ENCODE measurements at places on chromosomes 1 and 21.

GRCh38 chr1:227885135-227885647 lies 62.5 kb downstream of the WNT9A start:
- DNase-seq = peak; percentile 13

- DNase-seq = no peak
Measured at GRCh38 chr1:243708210-243708609, 141.8 kb downstream of the AKT3 start.

- DNase-seq = no peak
Measured at GRCh38 chr1:77096496-77097255, 122.6 kb downstream of the PIGK start.

DNA sequence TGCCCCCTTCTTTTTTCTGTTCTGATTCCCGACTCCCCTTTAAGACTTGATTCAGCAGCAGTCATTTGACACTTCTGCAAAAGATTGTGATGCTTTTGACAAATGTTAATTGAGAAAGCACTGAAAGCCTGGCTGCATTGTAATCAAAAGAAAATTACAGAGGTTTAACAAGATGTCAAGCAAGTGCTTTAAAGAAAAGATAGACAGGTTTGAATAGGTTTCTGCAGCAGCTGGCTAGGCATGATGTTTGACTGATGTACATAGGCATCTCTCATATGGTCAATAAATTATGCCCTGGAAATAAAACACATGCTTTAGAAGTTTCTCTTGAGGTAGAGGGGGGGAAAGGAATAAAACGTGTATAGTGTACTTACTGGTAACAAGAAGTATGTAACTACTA lies 147.8 kb downstream of the ADGRL2 start:
- DNase-seq = no peak

DNA sequence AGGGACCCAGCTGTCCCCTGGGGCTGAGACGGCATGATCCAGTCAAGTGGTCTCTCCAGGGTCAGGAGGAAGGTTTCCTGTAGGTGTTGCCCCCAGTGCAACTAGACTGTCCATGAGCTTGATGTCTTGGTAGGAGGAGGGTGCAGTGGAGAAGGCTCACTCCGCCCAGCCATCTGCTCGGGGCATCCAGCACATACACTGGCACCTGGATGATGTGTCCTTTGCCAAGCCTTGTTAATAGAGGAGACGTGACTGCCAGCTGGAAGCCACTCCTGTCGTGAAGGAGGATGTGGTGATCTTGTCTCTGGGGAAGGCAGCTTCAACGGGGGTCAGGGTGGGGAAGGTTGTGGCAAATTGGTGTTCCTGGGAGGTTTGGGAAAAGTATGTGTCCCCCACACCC lies 6.2 kb downstream of the DISP3 start:
- DNase-seq = no peak

DNA sequence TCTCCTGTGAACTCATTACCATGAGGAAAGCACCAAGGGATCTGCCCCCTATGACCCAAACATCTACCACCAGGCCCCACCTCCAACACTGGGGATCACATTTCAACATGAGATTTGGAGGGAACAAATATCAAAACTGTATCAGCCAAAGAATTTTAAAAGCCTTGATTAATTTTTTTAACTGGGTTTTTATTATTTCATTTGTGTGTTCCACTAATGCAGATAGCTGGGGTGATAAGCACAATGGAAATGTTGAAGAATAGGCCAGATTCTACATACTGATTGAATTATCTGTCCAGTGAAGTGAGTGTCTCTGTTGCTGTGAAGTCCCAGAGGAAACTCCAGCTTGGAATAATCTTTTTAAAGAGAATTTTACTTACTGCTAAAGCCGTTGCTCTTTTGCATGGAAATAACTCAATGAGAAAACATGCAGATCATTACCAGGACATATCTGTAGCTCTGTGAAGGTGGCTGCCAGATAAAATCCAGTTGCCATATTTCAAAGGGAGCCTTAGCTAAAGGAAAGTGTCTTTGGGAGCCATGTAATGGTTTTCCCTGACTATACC lies 44.4 kb upstream of the DHCR24 start:
- no peak for DNase-seq

- DNase-seq = no peak
Measured at GRCh38 chr1:208238710-208239472, 5.3 kb downstream of the PLXNA2 start.

- DNase-seq = no peak
Measured at GRCh38 chr1:160108888-160109662, 6.5 kb upstream of the ATP1A2 start.

GRCh38 chr1:8133657-8134430 lies 107.7 kb upstream of the ERRFI1 start:
- peak; percentile 84 for DNase-seq

- no peak for DNase-seq
Measured at GRCh38 chr1:9596415-9597123, 7.9 kb downstream of the TMEM201 start.

DNA sequence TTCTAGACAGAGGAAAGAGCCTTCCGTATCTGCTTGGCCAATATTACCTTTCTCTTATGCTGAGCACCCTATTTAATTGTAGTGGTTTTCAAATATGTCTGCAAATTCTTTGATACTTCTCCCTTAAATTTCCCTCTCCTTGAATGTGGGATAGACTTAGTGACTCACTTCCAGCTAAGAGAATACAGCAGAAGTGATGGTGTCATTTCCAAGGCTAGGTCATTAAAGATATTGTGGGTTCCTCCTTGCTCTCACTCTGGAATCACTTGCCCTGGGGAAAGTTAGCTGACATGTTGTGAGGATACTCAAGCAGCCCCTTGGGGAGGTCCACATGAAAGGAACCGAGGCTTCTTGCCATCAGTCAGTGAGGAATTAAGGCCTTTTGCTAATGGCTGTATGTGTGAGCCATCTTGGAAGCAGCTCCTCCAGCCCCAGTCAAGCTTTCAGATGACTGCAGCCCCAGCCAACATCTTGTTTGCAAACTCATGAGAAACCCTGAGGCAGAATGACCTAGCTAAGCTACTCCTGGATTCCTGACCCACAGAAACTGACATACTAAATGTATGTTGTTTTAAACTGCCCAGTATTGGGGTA lies 8.1 kb upstream of the CITED4 start:
- no peak for DNase-seq

- DNase-seq = no peak
Measured at GRCh38 chr1:199970125-199970524, 57.4 kb upstream of the NR5A2 start.

GRCh38 chr1:192439373-192440025 lies 122.7 kb downstream of the RGS21 start:
- no peak for DNase-seq

DNA sequence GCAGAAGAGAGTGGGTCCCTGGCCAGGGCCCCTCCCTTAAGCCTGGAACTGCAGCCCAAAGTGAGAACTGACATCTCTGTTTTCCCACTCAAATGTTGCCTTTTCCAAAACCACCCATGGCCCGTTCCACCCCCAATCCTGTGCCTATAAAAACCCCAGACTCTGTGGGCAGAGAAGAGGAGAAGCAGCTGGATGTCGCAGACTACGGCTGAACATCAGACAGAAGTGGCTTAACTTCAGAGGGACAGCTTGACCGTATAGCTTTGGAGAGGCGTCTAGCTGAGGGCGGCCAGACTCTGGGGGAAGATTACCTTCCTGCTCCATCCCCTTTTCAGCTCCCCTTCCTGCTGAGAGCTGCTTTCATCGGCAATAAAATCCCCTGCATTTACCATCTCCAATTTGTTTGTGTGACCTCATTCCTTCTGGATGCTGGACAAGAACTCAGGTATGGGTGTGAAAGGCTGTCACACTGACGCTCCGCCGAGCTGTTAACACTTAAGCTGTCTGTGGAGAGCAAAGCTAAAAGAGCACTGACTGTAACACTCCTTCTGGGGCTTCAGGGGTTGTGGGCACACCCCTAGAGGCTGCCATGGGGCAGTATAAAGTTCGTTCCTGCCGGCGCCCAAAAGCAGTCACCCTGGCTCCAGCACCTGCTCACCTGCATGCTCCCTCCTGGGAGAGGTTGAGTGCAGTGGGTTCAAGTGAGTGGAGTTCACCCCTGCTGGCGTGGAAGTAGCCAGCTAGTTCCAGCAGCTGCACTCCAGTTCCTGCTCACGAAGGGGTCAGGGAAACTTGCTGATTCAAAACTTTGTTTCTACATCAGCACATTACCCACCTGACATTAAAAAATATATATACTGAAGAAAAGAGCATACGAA lies 19.6 kb upstream of the ERO1B start:
- peak; percentile 57 for DNase-seq

DNA sequence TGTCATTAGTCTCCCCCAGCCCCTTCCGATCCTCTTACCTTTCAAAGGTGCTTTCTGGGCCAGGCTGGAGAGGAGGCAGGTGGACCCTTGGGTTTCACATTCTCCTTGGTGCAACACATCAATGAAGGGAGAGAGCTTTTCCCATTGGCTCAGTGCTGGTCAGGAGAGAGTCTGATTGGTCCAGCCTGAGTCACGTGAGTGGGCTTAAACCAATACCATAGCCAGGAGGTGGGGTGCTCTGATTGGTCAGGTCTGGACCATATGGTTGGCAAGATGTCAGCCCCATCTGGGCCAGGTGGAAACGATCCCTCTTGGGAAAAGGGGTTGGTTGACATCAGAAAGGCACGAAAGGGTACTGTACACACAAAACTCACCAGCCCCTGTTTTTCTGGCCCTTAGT lies 44.8 kb upstream of the ABCG1 start:
- no peak for DNase-seq

- no peak for DNase-seq
Measured at GRCh38 chr21:20641241-20641640, 357.0 kb upstream of the NCAM2 start.

- no peak for DNase-seq
Measured at GRCh38 chr1:158028969-158029368, 35.5 kb downstream of the KIRREL1 start.

GRCh38 chr21:41820384-41821080 lies 53.7 kb upstream of the RIPK4 start:
- no peak for DNase-seq

- no peak for DNase-seq
Measured at GRCh38 chr1:46399307-46399706, 5.2 kb downstream of the FAAH start.

DNA sequence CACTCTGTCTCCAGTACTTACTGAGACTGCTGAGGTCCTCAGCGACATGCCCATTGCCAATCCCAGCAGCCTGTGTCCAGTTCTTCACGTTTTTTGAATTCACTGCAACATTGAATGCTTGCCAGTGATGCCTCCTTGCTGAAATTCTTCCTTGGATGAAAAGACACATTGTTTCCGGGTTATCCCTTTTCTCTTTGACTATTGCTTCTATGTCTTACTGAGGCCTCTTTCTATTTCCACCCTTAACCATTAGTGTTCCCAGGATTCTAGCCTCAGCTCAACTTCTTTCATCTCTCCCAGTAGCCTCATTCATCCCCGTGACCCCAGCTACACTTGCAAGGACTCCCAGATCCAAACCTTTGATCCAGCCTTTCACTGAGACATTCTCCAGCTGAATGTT lies 46.5 kb upstream of the KIF26B start:
- no peak for DNase-seq

- DNase-seq = peak; percentile 73
Measured at GRCh38 chr1:58922302-58923089, 138.6 kb upstream of the JUN start.

GRCh38 chr1:228867951-228868730 lies 132.9 kb downstream of the RHOU start:
- DNase-seq = no peak

- no peak for DNase-seq
Measured at GRCh38 chr1:157596384-157596783, 1.5 kb downstream of the FCRL4 start.

- DNase-seq = no peak
Measured at GRCh38 chr1:17405898-17406759, 33.3 kb downstream of the RCC2 start.

GRCh38 chr1:235918465-235918864 lies 51.8 kb upstream of the LYST start:
- no peak for DNase-seq

DNA sequence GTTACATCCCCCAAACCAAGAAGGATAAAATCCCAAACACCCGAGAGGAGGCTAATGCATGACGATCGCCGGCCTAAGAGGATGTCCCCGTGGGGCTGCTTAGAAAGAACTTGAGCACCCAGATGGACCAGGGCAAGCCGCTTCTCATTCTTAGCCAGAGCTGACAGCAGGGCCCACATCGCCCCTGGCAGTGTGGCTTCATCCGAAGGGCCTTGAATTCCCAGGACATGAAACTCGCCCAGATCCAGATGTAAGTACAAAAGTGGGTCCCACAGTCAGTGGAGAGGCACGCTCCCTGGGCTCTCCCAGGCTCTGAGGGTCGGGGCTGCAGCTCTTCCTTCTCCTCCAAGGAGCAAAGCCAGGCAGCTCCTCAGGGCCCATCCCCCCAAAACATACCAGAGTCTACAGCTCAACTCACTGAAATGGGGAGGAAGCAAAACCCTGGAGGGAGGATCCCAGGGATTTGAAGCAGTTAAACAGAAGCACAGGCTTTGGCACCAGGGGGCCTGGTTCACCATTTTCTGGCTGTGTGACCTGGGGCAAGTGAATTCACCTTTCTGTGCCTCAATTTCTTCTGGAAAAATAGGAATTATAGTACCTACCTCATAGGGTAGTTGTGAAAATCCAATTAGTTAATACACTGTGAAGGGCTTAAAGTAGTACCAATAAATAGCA lies 85.6 kb downstream of the MAN1C1 start:
- peak; percentile 70 for DNase-seq

DNA sequence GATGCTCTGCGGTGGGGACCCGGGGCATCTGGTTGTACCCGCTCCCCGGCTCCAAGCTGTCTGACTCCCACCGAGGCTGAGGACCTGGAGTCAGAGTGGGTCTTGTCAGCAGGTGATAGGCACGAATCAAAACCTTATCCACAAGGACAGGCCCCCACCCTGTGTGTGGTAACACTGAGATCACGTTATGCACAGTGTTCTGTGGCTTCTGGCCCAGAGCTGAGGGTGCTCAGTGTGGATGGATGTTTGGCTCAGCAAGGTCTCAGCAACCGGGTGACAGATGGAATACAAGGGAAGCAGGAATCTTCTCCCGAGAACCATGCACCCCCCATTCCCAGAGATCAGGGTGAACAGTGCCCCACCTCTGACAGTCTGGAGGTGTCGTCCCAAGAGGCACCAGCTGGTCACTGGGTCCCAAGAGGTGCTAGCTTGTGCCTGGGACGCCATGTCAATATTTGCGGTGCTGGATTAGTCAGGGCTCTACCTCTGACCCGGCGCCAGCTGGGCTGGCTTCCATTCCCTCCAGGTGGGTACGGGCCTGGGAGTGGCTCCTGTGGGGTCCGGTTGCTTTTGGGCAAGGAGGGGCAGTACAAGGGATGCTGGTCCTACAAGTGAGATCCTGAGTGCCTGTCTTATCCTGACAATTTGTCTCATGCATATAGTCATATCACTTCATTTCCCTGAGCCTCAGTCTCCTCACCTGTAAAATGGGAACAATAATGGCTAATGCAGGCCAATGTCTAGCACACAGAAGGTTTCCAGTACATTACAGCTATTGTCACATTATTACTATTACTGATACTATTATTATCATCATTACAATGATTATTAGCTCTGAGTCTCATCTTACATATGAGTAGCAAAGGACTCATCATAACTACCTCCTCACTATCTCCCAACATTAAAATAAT lies 957 bp downstream of the CAPN9 start:
- DNase-seq = no peak

Measured in lower leg skin (tissue), 4 donors.